ENCODE measurements at places on chromosomes 7 and 10. TPM values are rescaled to one million over a fixed set of nuclear protein-coding genes. Genes with fewer than 3 reads are reported as not detected.

Gene ATG9B
- 0.34 TPM for total RNA-seq

Gene NKX2-3
- total RNA-seq, result not detected

Gene SLC18A3
- total RNA-seq, result not detected

Gene GAD2
- not detected for total RNA-seq

Gene FAM131B
- 0.31 TPM for total RNA-seq

Gene ZP3
- 1.3 TPM for total RNA-seq

Gene PRTFDC1
- total RNA-seq, result 46.6 TPM

Gene DNMBP
- total RNA-seq, result 17.7 TPM

All from G401 (cell line).